Activated CD4-positive, alpha-beta memory T cell treated with anti-CD3 and anti-CD28 coated beads for 36 hours (primary cell): ENCODE measurements at places on chromosomes 11 and 22.

DNA sequence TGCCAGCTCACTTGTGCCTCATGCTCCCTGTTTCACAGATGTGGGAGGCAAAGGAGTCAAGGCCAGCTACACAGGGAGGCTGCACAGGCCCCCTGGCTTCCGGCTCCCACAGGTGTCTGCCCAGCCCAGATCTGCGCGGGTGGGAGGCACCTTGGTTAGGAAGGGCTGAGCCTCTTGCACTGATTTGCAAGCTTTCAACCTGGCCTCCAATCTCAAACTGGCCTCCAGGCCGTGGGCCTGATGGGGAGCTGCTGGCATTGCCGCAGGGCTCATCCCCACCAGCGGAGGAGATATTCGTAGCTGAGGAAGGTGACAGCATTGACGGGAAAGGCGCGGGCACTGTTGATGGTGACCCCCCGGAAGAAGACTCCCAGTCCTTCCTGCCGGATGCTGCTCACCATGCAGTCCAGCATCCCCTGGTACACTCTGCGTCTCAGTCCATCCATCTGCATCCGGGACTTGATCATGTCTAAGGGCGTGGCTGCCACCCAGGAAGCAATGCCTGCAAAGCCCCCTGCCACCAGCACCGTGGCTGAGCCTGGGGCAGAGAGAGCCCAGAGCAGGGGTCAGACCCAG is 6.2 kb downstream of the SLC25A45 start:
- no peak for DNase-seq

GRCh38 chr11:67664696-67665540 is 9.5 kb downstream of the ALDH3B2 start:
- DNase-seq, result no peak

DNA sequence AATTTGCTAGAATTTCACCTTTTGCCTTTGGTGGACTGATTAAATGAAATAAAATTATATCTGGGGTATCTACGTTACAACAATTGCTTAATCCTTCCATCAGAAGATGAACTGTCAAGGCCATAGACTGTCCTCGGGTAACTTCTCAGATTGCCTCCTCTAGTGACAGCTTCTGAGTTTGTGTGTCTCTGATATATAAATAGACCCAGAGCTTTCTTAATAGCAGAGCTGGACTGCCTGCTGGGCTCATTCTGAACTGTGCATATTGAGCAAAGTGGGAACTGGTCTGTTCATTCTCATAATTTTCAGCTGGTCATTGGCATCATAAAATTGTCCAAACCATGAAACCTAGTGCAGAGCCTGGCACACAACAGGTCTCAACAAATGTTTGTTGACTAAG is 99.1 kb upstream of the GRAMD1B start:
- no peak for DNase-seq

- no peak for DNase-seq
Observed at GRCh38 chr11:63909591-63910506, 7.1 kb downstream of the RCOR2 start.

GRCh38 chr11:18310800-18311340 is 11.1 kb downstream of the HPS5 start:
- DNase-seq, result no peak

DNA sequence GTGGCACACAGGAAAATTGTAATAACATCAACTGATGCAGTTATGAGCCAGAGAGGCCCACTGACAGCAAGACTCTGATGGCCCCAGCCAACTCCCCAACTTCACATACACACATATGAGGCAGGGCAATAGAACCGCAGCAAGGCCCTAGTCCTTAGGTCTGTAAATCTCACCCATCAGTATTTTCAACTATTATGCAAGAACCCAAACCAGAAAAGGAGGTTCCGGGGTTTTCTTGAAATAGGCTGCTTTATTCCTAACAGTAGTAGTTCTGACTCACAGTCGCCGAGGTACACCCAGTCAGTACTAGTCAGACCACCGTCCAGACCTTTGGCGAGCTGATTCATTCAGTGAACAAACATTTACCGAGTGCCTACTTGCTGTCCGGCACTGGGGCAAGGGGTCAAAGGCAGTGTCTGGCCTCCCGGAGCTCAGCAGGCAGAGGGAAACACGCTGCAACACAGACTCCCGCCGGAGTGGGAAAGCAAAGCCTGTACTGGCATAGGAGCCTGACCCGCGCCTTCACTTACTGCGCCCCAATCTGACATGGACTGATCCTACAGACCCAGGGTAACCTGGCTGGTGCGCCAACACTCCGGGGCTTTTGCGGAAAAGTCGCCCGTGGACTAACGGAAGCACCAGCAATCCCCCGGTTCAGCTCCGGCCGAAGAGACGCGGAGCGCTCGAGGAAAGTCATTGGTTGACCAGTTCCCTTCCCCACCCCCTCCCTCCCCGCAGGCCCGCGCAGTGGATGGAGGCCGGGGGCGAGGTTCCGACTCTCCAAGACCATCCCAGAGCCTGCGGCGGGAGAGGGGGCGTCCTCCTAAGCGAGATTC is 1.3 kb downstream of the PLEKHA7 start:
- no peak for DNase-seq

DNA sequence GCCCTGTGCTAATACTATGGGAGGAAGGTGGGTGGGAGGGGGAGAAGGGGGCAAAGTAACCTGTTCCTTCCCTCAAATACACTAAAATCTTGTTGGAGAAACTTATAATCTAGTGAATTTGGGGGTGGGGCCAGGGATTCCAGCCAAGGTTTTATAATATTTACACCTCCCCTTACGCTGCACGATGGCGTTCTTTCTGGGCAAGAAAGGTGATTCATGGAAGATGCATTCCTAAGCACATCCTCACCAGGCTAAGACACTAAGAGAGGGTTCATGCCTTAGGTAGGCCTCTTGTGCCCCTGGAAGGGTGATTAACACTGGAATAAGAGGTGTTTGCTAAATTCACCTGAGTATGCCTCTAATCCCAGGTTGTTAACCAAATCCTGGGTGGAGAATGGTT is 82.6 kb downstream of the BARX2 start:
- no peak for DNase-seq

GRCh38 chr11:14132312-14132711 is 169.8 kb downstream of the SPON1 start:
- no peak for DNase-seq

GRCh38 chr11:99522467-99523173 is 501.9 kb downstream of the CNTN5 start:
- DNase-seq, result no peak

DNA sequence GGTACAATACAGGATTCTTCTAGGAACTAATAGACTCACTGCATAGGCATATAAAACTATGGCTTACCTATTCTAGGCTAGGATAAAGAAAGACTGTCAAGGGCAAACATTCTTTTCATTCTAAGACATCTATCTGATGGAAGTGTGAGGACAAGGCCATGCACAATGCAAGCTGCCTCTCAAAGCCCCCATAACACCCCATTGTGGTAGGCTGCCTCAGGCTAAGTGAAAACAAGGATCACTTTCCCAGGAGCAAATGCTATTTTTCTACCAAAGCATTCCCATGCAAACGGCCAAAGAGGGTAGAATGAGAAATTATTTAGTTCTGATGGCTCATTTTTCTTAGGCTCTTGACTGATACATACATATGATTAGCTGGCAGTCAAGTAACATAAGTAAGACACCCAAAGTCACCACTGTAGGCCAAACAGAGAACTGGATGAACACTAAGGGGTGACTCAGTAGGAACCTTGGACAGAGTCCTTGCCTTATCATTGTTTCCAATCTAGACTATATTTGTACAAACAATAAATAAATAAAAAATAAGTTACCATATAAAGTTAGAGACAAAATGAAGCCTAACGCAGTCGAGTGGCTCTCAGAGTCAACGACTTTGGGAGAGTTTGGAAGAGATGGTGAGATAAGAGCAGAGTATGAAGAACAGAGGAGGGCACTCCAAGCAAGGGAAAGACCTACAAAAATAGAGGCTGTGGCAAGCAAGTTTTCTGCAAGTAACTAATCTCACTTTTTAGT is 303.6 kb downstream of the SBF2 start:
- no peak for DNase-seq

DNA sequence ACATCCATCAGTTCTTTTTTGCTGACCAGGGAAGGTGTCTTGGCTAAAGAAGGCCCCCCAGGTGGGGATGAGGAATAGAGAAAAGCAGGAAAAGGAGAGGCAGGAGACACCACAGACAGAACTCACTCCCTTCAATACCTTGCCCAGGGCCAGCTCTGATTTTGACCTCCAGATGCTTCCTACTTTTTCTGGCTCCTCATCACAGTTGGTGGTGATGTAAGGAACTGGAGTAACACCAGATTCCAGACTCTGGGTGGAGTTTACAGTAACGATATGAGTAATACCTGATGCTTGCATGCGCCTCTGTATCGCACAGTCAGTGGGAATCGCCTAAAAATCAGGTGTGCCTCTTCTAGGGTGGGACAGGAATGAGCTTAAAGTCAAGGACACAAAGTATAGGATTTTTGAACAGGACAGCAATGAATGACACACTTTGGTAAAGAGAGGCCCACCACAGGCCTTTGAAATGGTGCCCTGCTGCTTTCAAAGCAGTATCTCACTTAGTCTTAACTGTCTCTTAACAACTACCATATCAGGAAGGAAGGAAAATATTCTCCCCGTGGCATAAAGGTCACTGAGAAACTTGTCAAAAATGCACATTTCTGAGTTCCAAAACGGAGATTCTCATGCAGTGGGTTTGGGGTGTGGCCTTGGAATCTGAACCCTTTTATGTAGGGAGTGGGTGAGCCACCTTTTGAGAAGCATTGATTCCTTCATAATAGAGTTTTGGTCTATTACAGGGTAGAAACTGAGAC is 140.8 kb downstream of the SNX19 start:
- DNase-seq, result no peak

DNA sequence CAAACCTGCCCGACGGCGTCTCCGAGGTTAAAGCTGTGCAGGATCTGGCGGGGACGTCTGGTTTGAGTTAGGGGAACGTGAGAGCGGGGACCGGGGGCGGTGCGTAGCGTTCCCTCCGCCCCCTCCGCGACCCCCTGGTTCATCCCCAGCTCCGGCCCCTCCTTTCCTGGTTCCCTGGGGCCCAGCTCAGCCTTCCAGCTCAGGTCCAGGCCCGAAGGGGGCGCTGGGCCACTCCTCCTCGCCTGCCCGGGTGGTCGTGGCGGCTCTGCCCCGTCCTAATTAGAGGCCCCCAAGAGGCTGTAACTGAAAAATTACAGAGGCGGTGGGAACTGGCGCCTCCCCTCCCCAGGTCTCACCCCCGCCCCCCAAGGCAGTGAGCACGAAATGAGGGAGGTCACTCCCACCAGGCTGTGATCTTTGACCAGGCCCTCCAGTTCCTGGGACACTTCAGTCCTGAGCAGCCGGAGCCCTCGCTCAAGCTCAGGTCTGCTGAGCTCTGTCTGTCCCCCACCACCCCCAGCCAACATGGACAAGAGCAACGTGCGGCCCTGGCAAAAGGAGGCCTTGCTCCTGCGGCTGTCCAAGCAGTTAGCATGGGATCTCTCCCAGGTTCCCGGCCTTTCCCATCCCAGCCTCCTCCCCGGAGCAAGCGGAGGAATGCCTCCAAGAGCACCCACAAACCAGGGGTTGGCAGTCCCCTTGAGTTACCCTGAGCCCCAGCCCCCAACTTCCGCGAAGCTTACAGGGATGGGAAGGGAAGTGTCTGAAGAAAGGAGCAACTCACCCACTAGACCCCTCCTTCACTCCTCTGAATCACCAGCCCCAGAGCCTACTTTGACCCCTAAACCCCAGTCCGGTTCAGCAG is 3.3 kb downstream of the CD248 start:
- no peak for DNase-seq

GRCh38 chr22:25817092-25817943 is 75.3 kb downstream of the MYO18B start:
- DNase-seq, result no peak

- no peak for DNase-seq
Observed at GRCh38 chr11:7844521-7844920, 47.8 kb upstream of the OR5P2 start.

DNA sequence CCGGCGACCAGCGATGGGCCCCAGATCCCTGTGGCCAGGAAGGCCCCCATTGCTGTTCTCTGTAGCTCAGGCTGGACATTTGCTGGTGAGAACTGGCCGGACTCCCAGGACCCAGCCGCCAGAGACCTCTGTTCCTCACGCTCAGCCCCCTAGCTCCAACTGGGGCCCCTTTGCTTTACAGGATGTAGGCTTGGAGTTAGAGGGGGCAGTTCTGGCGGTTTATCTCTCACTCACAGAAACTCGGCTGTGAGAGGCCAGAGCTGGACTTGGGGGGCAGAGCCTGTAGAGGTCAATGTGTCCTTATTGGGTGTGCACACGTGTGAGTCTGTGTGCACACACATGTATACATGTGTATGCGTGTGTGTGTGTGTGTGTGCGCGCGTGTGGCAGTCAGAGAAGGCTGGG is 502 bp downstream of the SMIM38 start:
- no peak for DNase-seq

DNA sequence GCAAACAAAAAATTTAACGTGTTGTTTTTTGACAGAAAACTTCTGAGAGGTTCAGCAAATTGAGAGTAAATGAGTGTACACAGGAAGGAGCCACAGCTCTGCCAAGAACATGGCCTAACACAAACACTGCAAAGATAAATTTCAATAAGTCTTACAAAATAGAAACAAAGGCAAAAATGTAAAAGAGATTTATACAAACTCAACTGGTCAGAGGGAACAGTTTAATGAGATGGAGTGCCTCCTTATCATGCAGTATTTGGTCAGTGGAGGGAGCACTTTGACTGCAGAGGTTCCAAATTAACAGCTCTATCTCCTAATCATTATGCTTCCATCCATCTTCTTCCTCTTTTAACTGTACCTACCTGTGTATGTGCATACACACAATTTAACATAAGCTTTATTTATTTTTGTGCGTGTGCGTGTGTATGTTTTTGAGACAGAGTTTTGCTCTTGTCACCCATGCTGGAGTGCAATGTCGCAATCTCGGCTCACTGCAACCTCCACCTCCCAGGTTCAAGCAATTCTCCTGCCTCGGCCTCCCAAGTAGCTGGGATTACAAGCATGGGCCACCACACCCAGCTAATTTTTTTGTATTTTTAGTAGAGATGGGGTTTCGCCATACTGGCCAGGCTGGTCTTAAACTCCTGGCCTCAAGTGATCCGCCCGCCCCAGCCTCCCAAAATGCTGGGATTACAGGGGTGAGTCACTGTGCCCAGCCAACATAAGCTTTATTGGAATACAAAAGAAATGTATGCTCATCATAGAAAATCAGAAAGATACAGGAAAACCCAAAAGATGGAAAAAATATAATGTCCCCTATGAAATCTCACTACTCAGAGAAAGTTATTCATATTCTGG is 111.9 kb downstream of the MRTFA start:
- no peak for DNase-seq

DNA sequence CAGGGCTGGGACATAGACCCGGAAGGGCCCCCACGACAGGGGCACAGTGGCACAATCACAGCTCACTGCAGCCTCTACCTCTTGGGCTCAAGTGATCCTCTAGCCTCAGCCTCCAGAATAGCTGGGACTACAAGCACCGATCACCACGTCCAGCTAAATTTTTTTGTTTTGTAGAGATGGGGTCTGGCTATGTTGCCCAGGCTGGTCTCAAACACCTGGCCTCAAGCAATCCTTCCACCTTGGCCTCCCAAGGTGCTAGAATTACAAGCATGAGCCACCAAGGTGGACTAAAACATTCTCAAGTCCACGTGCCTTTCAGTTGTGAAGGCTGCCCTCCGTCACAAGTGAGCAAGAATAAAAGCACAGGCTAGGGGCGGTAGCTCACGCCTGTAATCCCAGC is 10.1 kb upstream of the COMT start:
- DNase-seq, result no peak

- peak; percentile 72 for DNase-seq
Observed at GRCh38 chr11:116499396-116500003, 273.3 kb downstream of the BUD13 start.

GRCh38 chr11:41665441-41666360 is 206.2 kb upstream of the LRRC4C start:
- no peak for DNase-seq
